Ovary (tissue), 10 donors: ENCODE measurements at places on chromosomes 16 and 17. TPM values are rescaled to one million over a fixed set of nuclear protein-coding genes. Genes with fewer than 3 reads are reported as not detected.

DNA sequence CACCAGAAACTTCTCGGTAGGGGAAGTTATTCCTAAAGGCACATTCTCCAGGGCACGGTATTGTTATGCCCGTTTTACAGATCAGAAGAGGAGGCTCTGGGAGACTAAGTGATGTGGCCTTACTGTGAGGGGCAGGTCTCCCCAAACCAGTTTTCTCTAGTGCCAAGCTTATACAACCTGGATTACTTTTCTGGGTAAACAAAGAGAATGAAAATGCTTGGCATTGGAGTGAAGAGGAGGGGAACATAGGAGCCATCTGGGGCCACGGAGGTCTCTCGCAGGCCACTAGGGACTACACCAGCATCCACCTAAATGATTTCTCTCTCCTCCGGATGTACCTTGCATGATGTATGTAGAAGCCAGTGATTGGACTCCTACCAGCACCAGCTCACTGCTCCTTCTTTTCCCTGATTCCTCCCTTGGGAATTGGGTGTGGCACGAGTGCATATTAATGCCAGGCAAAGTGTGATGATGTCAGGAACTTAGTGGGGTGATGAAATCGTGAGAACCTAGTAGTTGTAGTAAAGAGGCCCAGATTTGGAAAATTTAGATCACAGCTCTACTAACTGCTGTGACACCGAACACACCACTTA is 674 bp downstream of the TOM1L1 start:
- no peaks in the 10 kb centered on the region for H3K27me3 ChIP-seq
- peaks cover 6% of the 10 kb centered on the region for H3K4me1 ChIP-seq
- H3K27ac ChIP-seq = no peak overlapping the region
- H3K4me3 ChIP-seq = peak overlapping the region; percentile 50
- H3K36me3 ChIP-seq = no peaks in the 10 kb centered on the region

DNA sequence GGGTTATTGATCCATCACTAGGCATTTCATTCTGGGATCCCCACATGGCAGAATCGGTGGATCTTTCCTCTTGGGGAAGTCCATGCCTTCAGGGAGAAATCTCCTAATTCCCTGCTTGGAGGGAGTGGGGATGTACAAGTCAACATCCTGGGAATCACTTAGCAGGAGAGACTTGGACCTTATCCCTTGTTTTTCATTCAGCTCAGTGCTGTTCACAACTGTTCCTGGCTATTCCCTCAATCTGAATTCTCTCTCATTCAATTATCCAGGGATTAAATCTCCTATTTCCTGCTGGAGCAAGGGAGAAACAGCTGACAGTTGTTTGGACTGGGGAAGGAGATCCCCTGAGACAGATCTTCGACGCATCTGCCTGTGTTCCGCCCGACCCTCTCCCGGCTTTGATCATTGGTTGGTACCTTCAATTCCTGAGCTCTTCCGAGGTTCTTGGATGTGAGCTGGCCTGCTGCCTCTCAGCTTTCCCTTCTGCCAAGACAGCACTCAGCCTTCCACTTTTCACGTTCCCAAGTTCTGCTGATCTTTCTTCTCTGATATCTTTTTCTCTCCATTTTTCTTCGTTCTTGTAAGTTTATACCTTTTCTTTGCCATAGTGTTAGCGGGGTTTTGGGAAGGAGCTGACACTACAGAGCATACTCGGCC is 115.4 kb upstream of the GNAO1 start:
- H3K36me3 ChIP-seq = no peaks in the 10 kb centered on the region
- DNase-seq = no peak
- H3K4me3 ChIP-seq = no peak overlapping the region
- H3K27ac ChIP-seq = no peak overlapping the region

GRCh38 chr16:75195811-75196790 is 10.9 kb downstream of the CTRB2 start:
- DNase-seq = no peak
- peaks cover 1% of the 10 kb centered on the region for H3K4me1 ChIP-seq
- H3K4me3 ChIP-seq = no peak overlapping the region

The GCGR gene
- not detected for total RNA-seq

The DBNDD1 gene
- 6.2 TPM for total RNA-seq
